Stimulated activated CD4-positive, alpha-beta T cell treated with anti-CD3 and anti-CD28 coated beads, Interleukin-1b, Interleukin-23, amount 100 ng/mL, for 24 hours (primary cell): ENCODE measurements at places on chromosomes 3 and 15.

DNA sequence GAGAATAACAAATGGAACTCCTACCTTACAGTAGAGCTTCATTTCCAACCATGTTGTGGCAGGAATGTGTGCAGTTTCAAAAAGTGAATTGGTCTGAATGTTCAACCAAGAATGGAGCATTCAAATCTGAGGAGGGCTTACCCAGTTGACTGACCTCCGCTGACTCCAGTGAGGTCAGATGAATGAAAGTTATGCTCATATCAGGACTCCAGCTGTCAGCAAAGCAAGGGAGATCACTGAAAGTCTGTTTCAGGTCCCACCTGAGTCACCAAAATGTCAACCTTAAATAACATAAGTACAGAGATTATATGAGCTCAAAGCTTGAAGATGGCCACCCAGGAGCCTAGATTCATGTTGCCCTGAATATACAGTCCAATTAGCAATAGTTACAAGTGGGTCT, 473.5 kb downstream of the RBMS3 start:
- no peak for DNase-seq

- no peak for DNase-seq
Measured at GRCh38 chr3:69248436-69248835, 126.0 kb upstream of the LMOD3 start.

GRCh38 chr15:74517096-74517495, 23.9 kb upstream of the ARID3B start:
- DNase-seq = no peak

- no peak for DNase-seq
Measured at GRCh38 chr3:150020527-150020926, 49.8 kb upstream of the PFN2 start.

- DNase-seq = no peak
Measured at GRCh38 chr3:142298626-142299025, 73.2 kb upstream of the GK5 start.

- no peak for DNase-seq
Measured at GRCh38 chr15:78778422-78778821, 32.8 kb downstream of the ADAMTS7 start.

GRCh38 chr3:8561370-8561769, 59.7 kb downstream of the LMCD1 start:
- DNase-seq = no peak
